ENCODE measurements at places on chromosomes 11 and 22.

DNA sequence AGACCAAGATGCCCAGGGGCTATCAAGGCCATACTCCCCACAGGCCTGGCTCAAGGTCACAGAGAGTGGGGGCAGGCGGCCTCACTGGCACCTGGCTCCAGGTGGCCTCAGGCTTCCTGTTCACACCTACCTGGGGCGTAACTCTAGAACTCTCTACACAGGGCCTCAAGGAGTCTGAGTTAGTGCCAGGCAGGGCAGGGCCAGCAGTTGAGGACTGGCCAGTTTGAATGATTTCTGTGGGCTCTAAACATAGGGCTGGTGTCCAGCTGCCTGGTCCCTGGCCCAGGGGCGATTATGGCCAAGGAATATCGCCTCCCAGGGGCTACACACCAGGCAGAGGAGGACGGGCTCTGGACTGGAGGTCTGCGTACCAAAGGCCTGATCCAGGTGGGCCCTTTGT, 79.2 kb downstream of the WNT7B start:
- no peak for DNase-seq

- DNase-seq, result no peak
These were observed 54.7 kb downstream of the NF2 start for GRCh38 chr22:29658176-29658575.

- DNase-seq, result no peak
These were observed 93.1 kb upstream of the ZC3H12C start for GRCh38 chr11:110000031-110000502.

GRCh38 chr11:47234669-47235100, 13.9 kb downstream of the ACP2 start:
- no peak for DNase-seq

DNA sequence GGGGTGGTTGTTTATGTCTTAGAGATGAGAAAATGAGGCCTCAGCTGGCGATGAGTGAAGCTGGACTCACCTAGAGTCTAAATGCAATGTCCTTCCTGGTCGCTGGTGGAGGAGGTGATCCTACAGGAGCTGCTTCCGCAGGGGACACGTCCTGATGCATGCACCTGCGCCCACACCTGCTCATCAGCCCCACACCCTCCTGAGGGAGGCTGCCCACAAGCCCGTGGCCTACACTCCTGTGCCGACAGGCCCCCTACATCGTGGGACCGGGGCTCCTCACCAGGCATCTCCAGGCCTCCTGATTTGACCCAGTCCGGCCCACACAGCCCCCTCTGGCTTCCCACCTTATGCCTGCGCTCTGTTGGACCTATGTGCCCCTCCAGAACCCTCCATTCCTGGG, 857.2 kb downstream of the TBC1D22A start:
- no peak for DNase-seq

GRCh38 chr11:128477278-128477677, 110.1 kb downstream of the ETS1 start:
- no peak for DNase-seq

DNA sequence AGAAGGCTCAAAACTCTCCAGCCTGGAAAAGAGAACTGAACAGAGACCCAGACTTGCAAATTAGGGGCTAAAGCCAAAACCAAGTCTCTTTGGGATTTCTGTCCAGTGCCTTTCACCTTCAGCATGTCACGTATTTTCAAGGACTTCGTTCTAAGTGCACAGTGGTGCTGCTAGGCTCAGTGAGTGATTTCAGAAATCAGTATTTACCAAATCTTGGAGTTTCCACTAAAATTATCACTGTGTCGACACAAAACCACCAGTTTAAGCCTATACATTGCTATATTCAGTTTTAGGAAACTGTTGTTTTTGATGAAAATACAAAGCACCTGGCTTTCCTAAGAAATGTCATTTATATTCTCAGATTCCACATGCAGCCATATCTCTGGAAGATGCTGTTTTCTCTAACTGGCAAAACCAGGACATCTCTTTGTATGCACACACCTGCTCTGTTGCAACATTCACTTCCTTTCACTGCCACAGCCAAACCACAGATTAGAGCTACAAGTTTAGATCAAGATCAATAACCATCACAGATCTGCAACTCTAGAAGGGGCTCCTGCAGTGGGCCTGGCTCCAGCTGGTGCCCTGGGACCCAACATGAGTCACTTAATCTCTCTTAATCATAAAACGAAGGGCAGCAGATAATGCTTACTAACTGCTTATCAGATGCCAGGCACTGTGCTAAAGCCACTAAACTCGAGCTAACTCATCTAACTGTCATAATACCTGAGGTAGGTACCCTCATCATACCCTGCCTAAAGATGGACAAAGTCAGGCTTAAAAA, 22.3 kb downstream of the SMCO4 start:
- DNase-seq, result no peak

DNA sequence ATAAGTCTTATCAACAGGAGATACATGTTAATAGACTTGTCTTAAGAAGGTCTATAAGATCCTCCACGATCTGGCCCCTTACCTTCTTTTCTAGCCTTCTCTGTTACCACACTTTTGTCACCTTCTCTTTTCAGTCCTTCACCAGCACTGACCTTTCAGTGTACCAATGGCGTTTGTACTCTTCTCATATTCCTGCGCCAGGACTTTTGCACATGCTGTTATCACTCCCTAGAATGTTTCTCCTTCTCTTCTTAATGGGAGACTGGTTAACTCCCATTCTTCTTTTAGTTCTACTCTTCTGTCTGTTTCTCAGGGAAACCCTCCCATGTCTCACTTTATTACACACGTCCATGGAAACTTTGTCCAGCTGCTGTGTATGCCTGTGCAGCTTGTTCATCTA, 4.4 kb upstream of the EED start:
- no peak for DNase-seq

DNA sequence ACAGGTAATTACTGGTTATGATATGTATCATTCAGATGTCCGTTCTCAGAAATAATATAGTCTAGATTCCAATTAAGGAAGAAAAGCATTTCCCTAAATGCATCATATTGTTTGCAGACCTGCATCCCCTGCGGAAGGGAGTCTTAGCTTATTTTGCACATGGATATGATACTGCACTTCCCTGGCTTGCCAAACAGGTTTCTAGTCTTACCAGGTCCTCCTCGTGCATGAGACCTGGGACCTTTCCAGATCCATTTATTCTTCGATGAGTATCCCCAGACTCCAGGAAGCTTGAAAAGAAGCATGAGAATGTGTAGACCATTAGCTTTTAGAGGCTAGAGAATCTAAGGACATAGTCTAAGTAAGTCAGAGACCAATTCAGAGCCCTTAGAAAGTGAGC, 30.6 kb downstream of the CYB5R2 start:
- no peak for DNase-seq

GRCh38 chr11:47396049-47396320, 12.4 kb upstream of the SLC39A13 start:
- no peak for DNase-seq

DNA sequence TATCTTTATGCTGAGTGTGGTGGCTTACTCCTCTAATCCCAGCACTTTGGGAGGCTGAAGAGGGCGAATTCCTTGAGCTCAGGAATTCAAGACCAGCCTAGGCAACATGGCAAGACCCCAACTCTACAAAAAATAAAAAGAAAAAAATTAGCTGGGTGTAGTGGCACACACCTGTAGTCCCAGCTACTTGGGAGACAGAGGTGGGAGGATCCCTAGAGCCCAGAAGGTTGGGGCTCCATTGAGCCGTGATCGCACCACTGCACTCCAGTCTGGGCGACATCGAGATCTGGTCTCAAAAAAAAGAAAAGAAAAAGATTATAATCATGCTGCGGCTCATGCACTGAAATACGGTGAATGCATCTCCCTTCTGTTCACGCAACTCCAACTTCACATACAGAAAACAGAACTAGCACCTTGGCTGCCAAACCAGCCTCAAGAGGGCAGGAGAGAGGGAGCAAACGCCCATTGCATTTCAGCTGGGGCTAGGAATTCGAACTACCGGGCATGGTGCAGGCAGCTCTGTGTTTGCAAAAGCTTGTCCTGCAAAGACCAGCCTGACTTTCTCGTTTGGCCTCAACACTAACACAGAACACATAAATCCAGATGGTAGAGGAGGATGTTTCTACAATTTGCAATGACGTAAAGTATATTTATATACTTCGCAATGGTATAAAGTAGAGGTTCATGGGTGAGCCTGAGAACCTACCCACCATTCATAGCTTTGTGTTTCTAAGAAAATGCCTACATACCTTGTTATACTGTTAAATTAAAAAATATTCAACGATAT, 6.3 kb upstream of the SYNGR1 start:
- no peak for DNase-seq

DNA sequence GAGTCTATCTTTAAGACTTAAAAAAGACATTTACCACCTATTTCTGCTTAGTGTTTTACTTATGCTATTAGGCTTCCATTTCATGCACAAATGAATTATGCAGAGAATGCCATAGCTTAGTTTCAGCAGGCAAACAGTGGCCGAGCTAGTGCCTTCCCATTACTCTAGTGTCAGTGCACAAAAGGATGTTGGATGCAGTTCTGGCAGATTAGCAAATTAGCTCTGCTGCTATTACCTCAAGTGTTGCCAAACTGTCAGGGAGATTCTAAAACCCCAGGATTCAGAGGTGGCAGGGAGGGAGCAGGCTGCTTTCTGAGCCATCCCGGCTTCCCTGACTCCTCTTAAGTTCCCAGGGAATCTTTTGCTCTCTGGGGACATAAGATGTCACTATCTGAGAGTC, 209.4 kb upstream of the NCAM1 start:
- DNase-seq, result no peak

GRCh38 chr22:29689880-29690213, 30.0 kb upstream of the CABP7 start:
- no peak for DNase-seq
